ENCODE measurements at places on chromosomes 5 and 9.

GRCh38 chr5:4941957-4942830 lies 197.9 kb upstream of the ADAMTS16 start:
- peak; percentile 36 for DNase-seq

GRCh38 chr5:151574444-151574996 lies 16.6 kb downstream of the FAT2 start:
- DNase-seq: no peak

GRCh38 chr9:75889977-75890471 lies 449 bp upstream of the PCSK5 start:
- DNase-seq: no peak

- no peak for DNase-seq
Measured at GRCh38 chr5:89065919-89066318, 182.9 kb upstream of the MEF2C start.

DNA sequence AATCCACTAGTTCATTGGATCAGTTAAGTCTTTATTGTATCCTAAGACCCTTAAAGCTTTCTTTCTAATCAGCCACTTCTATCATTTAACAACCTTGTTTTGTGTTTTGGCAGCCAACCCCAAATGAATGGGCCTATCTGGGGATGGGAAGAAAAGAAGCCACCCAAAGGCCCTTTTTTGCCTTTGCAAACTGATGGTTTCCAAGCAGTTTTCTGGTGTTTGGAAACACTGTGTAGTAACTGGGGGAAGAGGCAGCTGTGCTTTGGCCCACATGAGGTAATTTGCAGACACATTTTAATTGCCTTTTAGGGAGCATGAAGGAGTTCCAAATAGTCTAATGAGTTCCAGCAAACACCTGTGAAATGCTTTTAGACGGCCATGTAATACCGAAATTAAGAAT lies 1751.3 kb upstream of the WWC1 start:
- no peak for DNase-seq

GRCh38 chr9:97376902-97377301 lies 35.0 kb upstream of the TDRD7 start:
- DNase-seq: no peak

- DNase-seq: no peak
Measured at GRCh38 chr5:53430618-53431252, 49.7 kb upstream of the FST start.

DNA sequence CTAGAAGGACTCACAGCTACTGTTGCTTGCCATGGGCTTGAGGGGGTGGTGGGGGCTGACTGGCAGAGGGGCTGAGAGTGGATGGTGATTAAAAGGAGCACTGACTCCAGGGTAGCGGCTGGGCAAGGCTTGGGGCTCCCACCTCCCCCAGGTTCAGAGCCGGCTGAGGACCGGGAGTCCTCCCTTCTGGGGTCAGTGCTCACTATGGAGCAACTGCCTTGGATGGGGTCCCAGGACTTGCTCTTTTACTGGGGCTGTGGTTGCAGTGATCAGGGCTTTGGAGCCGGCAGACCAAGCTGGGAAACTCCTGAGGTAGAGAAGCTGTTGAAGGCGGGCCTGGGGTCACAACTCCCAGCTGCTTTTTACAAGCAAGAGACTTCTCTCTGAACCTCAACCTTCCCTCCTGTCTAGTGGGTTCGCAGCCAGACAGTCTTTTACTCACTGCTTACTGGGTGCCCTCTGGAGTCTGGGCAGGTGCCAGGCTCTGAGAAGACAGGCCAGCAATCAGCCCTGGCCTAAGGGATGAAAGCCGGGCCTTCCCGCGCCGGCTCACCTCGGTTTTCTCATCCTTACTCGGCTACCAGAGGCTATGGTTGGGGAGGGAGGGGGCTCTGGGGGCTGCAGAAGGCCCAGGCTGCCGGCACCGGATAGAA lies 795 bp upstream of the ASS1 start:
- no peak for DNase-seq

DNA sequence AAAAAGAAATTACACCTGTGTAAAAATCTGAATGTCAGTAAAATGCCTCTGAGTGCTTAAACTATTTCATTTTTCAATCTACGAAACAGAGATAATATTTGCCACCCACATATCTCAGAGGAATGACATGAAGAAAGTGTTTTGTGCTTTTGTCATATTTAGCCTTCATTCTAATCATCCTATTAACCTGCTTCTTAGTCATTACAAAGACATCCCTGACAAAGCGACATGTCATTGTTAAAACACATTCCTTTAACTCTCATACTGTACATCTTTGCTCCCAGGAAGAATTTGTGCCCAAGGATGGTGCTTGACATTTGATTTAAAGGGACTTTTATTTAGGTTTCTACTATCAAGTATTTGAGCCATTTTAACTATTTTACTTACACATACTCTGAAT lies 275.9 kb downstream of the DMRTA1 start:
- DNase-seq: no peak

- no peak for DNase-seq
Measured at GRCh38 chr5:78235289-78235688, 59.2 kb downstream of the AP3B1 start.

- no peak for DNase-seq
Measured at GRCh38 chr5:175895686-175896102, 24.3 kb downstream of the CPLX2 start.

DNA sequence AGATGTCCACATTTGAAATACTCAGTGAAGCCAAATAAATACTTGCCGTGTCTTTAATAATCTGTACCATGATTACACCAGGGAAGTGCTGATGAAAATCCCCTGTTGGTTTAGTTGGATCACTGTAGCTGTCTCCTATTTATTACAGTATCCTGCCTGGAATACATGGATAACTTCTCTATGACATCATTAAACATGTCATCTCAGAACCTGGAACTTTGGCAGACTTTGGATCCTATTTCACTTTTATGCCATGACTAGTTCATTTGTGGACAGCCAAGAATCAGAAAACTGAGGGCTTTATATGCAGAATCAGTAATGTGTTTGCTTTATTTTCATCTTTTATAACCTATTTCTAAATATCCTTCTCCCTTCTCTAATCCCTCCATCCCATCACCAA lies at the start of gene TXNDC8:
TXNDC8 (minus strand) TSS at position 137 of the 400 bp plus-strand sequence.
- no peak for DNase-seq

DNA sequence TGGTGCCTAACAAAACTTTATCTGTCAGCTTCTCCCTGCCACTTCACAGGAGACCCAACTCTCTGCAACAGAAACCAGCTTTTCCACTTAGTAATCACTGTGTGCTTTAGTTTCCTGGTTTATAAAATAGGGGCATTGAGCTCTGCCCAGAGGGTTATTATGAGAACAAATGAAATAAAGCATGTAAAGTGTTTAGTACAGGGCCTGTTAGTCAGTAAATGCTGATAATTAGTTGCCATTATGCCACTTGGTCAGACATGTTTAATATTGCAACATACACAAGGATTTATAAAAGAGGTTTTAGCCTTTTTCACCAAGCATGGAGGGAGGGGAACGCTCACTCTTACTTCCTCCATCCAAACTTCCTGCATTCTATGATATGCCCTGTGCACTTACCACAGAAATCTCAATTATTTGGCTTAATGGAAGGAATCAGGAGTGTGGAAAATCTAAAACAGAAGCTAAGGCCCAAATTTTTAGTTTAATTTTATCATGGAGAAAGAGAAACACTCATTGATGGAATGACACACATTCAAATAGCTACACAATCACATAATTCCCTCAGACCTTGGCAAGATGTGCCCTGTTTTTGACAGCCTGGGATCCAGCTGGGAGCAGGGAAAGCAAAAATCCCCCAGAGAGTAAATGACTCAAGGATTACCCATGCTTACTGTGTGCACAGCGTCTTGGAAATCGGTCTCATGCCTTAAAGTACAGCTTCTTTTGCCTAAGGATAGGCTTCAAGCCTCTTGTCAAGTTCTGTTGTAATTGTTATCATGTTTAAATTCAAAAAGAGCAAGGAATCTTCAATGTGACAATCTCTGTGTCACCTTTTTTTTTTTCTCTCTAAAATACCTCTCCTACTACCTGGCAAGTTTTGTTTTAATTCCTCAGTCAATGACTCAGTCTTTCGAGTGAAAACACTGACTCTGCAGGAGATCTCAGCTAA lies 34.0 kb downstream of the ZNF474 start:
- no peak for DNase-seq

DNA sequence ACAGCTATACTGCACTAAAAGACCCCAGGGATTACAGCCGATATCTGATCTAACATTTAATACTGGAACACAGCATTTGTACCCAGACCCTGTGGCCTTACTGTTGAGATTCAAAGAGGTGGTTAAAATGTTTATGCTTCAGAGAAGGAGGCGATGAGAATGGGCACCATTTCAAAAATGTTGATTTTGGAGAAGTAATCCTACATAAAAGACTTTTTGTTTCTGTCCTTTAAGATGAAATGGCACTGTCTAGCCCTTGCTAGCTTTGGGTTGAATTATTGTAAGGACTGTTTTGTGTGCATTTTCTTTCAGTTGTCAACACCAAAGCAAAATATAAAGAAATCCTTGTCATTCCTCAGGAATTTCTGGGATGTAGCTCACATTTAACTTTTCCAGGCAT lies 288.5 kb upstream of the ANKH start:
- DNase-seq: no peak

GRCh38 chr9:123389698-123390097 lies 33.7 kb downstream of the CRB2 start:
- DNase-seq: no peak

GRCh38 chr9:107193251-107193650 lies 89.8 kb upstream of the RAD23B start:
- no peak for DNase-seq

GRCh38 chr9:83965350-83966208 lies 14.4 kb downstream of the HNRNPK start:
- DNase-seq: no peak

GRCh38 chr9:88313364-88314220 lies 74.7 kb upstream of the SPIN1 start:
- peak; percentile 14 for DNase-seq

DNA sequence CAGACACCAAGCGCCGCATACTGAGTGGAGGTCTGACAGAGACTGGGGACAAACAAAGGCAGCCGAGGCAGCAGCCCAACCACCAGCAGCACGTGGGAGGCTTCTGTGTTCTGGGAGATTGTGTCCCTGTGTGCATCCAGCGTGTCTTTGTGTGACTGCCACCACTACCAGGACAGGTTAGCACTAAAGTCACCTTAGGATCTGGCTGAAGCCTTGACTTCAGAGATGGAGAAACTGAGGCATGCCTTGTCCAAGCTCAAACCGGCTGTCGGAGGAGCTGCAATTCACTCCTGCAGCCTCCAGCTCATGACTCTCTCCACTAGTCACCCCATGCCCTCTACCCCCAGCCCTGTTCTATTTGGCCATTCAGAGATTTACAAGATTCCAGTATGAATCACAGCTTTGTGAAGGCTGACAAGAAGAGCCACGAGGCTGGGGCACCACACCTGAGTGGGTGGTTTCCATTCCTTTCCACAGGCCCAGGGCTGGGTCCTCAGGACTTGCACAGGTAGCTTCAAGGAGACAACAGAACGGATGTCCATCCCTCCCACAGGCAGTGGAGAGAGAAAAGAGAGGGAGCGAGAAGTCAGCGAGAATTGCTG lies 69.3 kb downstream of the SHB start:
- no peak for DNase-seq

DNA sequence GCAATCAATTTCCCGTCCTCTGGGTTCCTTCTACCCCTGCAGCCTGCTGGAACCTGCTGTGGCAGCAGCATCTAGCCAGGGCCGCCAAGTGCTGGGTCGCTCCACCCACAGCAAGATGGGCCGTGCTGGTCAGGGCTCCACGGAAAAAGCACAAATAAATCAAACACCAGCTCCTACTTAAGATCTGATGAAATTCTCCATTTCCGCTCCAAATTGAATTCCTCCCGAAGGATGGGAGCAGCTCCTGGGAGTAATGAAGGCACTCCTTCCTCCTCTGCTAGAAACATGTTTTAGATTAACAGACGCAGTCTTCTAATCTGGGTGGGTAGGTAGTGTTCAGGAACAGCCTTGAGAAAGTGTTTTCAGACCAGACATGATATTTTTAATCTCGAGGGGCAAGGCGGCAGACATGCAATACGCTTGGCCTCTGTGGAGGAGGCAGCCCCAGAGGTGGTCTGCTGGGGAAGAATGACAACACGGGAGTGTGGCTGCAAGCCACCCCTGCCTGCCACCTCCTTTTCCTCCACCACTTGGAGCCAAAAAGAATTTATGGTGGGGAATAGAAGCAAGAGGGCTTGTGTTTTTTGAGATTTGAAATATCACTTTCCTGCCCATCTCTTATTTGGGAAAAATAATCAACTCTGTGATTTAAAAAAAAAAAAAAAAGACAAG lies 194.1 kb downstream of the AOPEP start:
- DNase-seq: no peak

DNA sequence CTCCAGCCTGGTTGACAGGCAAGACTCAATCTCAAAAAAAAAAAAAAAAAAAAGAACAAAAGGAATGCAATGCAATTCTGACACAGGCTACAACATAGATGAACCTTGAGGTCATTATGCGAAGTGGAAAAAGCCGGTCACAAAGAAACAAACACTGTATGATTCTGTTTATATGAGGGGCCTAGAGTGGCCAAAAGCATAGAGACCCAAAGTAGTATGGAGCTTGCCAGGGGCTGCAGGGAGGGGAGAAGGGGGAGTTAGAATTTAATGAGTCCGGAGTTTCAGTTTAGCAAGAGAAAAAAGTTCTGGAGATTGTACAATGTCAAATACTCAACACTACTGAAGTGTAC lies 33.2 kb upstream of the ASS1 start:
- DNase-seq: no peak

GRCh38 chr5:134647750-134648424 lies 698 bp upstream of the SEC24A start:
- no peak for DNase-seq

- DNase-seq: no peak
Measured at GRCh38 chr5:95069948-95070347, 214.9 kb downstream of the MCTP1 start.

GRCh38 chr5:115600766-115601165 lies 1.5 kb downstream of the TICAM2 start:
- DNase-seq: no peak

DNA sequence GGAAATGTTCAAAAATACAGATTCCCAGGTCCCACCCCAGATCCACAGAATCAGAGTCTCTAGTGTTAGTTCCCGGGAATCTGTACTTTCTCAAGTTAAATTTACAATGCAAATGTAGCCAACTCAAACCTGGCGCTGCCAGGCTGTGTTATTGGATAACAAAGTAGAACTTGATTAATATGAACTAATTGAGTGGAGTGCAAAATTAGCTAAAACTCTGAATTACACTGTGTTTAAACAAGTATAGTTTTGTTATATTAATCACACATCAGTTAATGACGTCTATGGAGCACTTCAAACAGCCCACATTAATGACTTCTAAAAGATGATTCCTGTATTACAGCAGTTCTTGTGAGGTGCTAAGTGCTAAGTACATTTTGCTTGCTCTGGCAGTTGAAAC lies 32.4 kb upstream of the CYFIP2 start:
- no peak for DNase-seq

- peak; percentile 69 for DNase-seq
Measured at GRCh38 chr5:103808464-103809106, 246.0 kb upstream of the NUDT12 start.

DNA sequence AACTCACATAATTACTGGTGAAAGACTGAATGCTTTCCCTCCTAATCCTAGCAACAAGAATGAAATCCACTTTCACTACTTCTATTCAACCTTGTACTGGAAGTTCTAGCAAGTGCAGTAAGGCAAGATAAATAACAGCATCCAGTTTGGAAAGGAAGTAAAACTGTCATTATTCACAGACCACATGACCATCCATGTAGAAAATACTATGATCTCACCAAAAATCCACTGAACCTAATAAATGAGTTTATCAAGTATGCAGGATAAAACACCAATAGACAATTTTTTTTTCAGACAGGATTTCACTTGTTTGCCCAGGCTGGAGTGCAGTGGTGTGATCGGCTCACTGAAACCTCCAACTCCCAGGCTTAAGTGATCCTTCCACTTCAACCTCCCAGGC lies 117.7 kb downstream of the TMEM167A start:
- no peak for DNase-seq

GRCh38 chr5:143352691-143353090 lies 50.8 kb downstream of the NR3C1 start:
- DNase-seq: no peak

All from HAP-1 (cell line).